ENCODE measurements at places on chromosomes 4 and X.

GRCh38 chr4:70239131-70239883, 3.1 kb upstream of the CSN3 start:
- DNase-seq: no peak

GRCh38 chr4:67201334-67201733, 344.0 kb downstream of the CENPC start:
- DNase-seq: no peak

DNA sequence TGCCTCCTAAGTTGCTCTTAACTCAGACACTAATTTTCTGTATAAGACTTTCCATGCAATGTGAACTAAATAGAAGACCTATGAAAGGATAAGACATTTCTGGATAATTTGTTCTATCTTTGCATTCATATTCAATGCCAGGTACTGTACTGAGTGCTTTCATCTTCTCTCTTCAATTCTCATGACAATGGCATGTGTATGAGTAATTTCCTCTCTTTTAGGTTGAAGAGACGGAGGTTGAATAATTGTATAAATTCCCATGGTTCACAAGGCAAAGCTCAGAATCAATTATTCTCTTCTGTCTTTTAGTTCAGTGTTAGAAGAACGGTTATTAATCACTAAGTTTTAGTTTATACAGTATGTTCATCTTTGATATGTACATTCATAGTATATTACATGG, 29.3 kb upstream of the CFAP299 start:
- DNase-seq: no peak

DNA sequence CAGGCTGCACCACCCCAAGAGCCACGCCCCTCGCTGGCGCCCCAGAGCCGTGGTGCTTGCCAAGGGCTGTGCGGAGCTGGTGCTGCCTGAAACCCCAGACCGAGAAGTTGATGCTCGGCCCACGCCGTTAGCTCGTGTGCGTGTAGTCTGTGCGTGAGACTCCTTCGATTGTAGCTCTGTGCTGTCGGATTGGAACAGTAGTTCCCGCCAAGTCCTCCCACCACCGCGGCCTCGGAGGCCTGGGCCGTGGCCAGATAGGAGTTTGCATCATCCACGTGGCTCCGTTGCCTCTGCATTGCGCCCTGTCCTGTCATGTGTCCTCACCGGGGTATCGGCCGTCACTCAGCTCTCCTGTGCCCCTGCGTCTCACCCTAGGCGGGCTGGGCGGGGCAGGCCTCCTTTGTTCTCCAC, 24.2 kb downstream of the TNIP2 start:
- no peak for DNase-seq

DNA sequence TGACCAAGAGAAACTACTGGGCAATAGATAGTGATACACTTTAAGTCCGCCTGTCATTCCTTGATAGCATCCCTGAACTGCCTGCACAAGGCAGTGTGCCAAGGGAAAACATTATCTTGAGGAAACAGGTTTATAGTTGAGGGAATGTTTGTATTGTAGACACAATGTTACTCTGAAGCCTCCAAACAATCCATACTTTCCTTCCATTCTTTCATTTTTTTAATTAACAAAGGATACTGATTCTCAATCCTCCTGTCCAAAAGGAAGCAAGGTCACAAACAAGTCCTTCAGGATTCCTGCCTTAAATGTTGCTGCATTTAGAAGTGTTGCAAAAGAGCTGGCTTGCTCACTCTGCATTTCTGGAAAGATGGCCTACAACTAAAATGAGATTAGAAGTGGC, 61.7 kb upstream of the PRSS48 start:
- no peak for DNase-seq

GRCh38 chr4:42654631-42655268, 2.2 kb downstream of the ATP8A1 start:
- no peak for DNase-seq

Data from stimulated activated CD8-positive, alpha-beta memory T cell treated with anti-CD3 and anti-CD28 coated beads, Interleukin-15, amount 100 ng/mL, for 24 hours (primary cell).